ENCODE measurements at places on chromosomes 3 and 15.

GRCh38 chr15:80561500-80561899 is 133.6 kb upstream of the ABHD17C start:
- no peak for DNase-seq

DNA sequence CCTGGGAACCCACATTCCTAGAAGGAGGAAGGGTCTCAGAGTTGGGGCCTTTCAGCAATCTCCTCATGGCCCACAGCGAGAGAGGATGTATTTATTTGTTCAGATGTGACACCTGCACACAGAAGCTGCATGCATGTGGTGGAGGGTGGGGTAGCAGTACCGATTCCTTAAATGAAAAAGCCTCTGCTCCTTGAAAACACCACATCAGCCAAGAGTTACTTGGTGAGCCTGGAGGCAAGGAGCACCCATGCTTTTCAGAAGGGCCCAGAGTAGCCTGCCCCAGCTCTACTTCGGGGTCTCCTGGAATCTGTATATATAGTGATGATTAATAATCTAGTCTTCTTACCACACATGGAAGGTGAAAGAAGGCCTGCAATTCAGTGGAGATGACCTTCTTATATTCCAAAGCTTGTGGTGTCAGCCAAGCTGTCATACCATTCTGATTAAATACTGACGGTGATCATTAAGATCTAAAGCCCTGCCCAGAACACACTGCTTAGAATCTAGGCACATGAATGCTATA is 33.5 kb downstream of the SEMA6D start:
- no peak for DNase-seq

GRCh38 chr15:92184142-92184541 is 209.5 kb upstream of the ST8SIA2 start:
- DNase-seq: no peak

GRCh38 chr3:196288141-196288460 is 575 bp upstream of the PCYT1A start:
- no peak for DNase-seq

DNA sequence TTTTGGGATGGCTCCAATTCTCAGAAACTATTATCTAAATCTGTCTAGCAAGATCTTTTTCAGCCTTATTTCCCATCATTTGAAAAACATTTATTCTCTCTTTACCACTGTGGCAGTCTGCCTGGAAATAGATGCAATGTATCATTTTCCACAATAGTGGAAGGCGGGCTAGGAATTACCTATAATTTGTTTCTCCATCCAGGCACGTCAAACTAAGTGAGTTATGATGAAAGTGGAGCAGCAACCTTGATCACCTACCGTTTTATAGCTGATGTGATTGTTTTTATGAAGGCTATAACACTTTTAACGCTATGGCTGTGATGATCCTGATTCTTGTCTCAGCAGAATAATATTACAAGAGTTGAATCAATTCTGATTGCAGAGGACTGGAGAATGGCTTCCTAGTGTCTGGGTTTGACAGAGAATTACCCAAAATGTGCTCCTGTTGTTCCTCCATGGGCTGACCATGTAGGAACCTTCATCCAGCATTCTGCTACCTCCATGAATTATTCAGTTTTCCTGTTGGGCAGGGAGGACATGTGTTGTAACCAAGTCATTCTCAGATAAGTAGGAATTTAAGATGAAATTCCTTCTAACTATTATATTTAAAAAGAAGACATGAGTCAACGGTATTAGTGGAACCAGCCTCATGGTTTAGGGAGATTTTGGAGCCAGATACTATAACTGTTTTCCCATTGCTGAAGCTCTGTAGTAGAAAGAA is 231.5 kb upstream of the SGO1 start:
- DNase-seq: no peak

DNA sequence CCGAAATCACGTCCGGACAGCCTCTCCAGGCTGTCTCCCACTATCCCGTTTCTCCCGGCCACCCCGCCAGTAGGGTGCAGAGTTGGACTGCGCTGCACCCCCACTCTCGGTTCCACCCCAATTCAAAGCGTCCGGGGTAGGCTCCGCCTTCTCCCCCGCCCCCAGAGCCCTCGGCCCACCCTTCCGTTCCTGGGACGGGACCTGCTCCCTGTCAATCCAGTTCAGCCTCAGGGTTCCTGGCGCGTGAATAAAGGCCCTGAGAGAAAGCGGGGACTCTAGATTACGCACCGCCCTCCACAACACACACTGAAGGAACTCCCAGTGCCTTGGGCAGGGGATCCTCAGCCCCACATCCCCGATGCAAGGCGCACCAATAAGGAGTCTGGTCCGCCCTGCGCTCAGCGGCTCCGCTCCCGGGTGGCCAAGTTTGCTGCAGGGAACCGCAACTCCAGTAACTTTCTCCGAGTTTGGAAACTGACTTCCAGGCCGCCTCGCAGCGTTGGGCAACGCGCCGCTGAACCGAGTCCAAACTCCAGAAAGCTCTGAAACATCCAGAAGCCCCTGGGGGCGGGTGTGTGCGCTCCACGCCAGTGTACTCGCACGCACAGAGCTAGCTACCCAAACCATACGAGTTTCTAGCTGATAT is 1.9 kb downstream of the ADAMTS9 start:
- no peak for DNase-seq

DNA sequence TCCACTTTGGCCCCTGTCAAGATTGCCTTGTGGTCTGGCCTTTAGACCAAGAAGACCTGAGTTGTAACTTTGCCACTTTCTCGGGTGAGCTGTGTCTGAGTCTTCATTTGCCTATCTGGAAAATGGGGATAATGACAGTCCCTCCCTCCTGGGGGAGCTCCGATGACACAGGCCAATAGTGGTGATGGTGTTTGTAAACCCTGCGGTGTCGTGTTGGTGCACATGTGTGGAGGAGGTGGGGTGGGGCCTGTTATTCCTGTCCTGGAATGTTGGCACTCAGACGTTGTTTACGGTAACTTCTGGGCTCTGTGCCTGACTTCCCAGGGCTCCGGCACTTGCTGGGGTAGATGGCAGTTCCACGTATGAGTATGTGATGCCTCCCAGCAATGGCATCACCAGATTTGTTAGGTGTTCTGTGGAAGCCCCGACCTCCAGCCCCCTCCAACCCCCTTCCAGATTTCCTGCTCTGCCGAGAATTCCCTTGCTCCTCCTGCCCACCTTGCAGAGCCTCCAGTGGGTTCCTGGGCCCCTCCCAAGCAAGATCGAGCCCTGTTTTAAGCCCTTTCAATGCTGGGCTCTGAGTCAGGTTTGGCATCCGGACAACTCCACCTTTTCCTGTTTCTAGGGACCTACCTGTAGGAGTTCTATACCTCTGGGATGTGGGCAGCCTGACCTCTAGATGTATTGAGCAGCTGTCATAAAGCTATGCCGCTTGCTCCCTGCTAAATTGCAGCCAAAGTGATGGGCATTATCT is 31.4 kb downstream of the HRH1 start:
- DNase-seq: no peak

DNA sequence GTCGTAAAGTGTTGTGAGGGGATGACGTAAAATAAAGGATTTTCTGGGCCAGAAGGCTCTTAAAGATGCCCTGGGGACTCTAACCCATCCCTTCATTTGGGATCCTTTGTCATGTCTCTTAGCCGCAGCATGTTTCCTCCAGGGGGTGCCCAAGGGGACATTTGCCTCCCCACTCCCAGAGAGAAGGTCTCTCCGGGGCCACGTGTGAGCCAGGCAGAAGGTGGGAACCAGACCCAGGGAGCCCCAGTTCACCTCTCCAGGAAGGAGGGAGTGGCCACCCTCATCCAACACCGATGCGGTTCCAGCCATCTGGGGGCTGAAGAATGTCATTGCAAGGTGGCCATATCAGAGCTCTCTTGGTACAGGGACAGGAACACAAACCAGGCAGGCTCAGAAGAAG is 25.2 kb downstream of the ST8SIA2 start:
- no peak for DNase-seq

GRCh38 chr15:40743485-40743901 is 11.6 kb downstream of the RMDN3 start:
- DNase-seq: no peak

- no peak for DNase-seq
Measured at GRCh38 chr15:31483053-31483985, 156.7 kb downstream of the KLF13 start.

DNA sequence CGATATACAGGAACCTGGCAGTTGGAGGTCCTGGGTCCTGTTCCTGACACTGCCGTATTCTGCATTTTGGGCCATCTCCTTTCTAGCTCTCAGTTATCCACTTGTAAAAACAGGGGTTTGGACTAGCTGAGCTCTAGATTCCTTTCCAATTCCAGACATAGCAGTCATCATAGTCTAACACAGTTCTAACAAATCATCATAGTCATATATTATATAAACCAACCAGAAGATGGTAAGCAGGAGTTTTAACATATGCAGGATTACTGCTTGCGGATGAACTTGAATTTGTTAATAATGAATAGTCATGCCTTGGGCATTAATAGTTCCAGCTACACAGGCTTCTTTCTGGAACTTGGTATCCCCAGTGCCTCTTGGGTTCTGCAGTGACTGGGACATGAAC is 26.6 kb downstream of the MASP1 start:
- DNase-seq: no peak

- no peak for DNase-seq
Measured at GRCh38 chr3:195168009-195168762, 102.8 kb downstream of the XXYLT1 start.

GRCh38 chr3:64586952-64587351 is 100.8 kb downstream of the ADAMTS9 start:
- DNase-seq: no peak

DNA sequence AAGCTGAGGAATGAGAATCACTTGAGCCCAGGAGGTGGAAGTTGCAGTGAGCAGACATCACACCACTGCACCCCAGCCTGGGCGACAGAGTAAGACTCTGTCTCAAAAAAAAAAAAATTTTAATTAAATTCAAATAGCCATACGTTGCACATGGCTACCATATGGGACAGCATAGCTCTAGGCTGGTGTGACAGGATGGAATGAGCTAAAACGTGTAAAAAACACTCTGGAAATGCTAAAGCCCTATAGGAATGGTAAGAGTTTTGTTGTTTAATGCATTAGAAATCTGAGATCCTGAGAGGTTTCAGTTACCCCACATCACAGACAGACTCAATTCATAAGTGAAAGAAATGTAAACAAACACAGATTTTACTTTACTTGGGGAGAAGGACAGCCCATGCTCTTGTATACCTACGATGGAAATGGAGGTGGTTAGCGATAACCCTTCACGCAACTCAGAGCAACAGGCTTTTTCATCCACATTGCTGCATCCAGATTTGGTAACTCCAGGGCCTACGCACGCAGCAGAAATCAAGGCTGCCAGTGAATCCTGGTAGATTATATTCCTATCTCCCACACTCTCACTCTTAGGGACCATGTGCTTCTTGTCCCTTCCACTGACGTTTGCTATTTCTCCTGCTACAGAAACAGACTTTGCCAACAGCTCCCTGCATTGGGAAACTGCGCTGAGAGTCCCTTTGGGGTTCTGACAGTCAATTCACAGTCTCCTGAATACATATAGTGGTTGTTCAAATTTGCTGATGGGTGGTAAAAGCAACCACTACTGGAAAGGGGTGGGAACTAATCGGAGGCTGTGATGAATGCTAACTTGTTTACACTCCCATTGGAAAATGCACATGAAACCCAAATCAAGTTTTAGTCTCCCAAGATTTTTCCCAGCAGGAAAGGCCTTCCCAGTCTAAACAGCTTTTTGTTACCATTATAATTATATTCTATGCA is 3.1 kb downstream of the SH3BP5 start:
- DNase-seq: no peak

DNA sequence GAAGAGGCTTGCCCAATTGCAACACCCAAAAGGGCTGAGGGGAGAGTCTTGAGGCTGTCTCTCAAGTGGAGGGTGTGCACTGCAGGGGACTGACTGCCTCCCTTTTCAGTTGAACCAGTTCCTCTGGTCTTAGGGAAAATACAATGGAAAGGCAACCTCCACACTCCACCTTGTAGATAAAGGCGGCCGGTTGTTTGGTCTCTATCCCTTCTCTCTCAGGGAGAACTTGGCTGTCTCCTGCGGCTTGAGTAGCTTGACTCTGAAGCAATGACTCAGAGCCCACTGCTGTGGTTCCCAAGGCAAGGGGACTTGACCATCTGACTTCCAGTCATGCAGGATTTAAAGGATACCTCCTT is 143.2 kb upstream of the UMPS start:
- DNase-seq: no peak

GRCh38 chr3:138349926-138350665 is 1.7 kb downstream of the MRAS start:
- DNase-seq: no peak

DNA sequence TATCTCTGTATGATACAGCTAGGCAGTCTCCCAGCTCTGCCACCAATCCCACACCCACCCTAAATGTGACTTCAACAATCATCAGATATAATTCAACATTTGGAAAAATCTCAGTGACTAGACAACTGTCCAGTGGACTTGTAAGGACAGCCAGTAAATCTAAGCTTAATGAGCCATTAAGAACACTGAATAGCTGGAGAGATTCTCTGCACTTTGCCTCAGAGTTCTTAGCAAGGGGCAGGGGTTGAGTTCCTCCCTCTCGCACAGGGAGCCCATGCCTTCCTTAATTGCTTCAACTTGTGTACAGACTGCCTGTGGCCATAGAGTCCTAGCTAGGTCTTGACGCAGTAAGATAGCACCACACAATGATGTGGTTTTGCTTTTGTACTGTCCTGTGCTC is 15.6 kb downstream of the MEX3B start:
- DNase-seq: no peak

- DNase-seq: no peak
Measured at GRCh38 chr3:62210011-62210410, 163.3 kb downstream of the FEZF2 start.

- DNase-seq: no peak
Measured at GRCh38 chr3:15023719-15024118, 41.4 kb downstream of the MRPS25 start.

DNA sequence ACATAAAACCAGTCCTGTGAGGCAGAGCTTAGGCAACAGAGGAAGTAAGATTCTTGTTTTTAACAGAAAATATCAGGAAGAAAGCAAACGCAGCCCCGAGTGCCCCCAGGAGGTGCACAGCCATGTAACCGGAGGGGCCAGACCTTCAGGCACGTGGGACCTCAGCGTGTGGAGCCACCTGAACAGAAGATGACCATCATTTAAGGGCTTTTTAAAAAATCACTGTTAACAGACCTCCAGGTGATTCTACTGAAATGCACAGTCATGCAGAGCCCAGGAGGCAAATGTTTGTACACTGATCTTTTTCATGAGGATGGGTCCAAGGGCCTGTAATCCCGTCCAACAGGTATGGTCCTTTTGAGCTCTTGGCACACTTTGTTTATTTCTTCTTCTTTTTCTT is 38.8 kb downstream of the SPG21 start:
- no peak for DNase-seq

- no peak for DNase-seq
Measured at GRCh38 chr3:171122861-171123260, 96.3 kb upstream of the SLC2A2 start.

DNA sequence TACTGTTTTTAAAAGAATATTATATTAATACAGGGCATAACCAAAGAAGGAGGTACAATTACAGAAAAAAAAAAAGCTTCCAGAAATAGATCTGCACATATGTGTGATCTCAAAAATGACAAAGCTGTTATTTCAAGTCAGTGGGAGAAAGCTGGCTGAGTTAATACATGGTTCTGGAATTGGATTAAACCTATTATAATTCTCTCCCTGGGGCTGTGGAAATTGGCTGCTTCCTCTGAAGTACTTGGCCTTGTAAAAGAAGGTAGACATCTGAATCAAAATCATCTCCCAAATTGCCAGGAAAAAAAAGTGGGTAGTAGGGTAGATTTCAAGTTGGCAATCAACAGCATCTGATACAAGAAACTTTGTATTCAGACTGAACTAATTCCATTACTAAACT is 723.9 kb upstream of the ALCAM start:
- no peak for DNase-seq

Data from activated CD8-positive, alpha-beta memory T cell treated with anti-CD3 and anti-CD28 coated beads for 1 hour (primary cell).